Activated CD4-positive, alpha-beta T cell treated with anti-CD3 and anti-CD28 coated beads, Interleukin-2, Interleukin-6, amounts not matched to agents 100 ng/mL and 50 ng/mL, durations not matched to agents 16 hours and 8 hours (primary cell): ENCODE measurements at places on chromosomes 1 and 21.
A peak's percentile ranks its signal among the peaks of the same experiment; 100 is the strongest.

DNA sequence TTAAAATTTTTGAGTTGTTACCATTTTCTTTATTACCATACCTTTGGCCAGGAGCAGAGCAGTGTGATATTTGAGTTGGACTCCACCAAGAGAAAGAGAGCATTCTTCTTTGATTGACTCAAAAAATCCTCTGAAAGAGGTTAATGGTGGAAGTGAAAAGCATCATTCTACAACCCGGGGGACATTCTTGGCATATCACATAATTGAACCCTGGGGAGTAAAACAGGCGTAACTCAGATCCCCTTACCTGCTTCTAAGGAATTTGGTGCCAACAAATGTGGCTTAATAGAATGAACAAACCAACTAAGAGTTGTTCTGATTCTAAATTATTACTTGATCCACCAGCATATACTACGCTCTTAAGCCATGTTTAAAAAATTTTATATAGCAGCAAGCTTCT lies 351.1 kb upstream of the DEPDC1 start:
- DNase-seq: no peak

DNA sequence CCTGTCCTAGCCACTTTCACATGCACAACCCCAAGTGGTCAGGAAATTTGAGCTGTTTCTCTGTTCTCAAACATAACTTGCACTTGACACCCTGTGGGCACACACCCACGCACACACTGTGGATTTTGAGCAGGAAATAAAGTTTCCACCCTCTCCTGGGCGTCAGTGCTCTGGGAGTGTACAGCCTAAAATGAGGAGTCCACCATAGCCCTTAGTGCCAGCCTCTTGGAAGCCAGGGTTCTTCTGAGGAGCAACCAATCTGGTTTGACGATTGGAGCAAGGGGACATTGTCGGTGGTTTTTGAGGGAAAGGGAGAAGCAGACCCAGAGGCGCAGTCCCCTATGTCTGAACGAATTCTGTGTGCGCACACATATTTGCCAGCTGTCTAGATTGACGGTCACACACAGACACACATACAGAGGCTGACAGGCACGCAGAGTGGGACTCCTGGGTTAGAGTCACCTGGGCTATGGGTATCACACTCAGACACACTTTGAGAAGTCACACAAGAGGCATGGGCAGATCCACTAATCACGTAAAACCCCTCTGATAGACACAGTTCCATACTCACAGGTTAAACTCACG lies 2.7 kb downstream of the DMBX1 start:
- DNase-seq: no peak

DNA sequence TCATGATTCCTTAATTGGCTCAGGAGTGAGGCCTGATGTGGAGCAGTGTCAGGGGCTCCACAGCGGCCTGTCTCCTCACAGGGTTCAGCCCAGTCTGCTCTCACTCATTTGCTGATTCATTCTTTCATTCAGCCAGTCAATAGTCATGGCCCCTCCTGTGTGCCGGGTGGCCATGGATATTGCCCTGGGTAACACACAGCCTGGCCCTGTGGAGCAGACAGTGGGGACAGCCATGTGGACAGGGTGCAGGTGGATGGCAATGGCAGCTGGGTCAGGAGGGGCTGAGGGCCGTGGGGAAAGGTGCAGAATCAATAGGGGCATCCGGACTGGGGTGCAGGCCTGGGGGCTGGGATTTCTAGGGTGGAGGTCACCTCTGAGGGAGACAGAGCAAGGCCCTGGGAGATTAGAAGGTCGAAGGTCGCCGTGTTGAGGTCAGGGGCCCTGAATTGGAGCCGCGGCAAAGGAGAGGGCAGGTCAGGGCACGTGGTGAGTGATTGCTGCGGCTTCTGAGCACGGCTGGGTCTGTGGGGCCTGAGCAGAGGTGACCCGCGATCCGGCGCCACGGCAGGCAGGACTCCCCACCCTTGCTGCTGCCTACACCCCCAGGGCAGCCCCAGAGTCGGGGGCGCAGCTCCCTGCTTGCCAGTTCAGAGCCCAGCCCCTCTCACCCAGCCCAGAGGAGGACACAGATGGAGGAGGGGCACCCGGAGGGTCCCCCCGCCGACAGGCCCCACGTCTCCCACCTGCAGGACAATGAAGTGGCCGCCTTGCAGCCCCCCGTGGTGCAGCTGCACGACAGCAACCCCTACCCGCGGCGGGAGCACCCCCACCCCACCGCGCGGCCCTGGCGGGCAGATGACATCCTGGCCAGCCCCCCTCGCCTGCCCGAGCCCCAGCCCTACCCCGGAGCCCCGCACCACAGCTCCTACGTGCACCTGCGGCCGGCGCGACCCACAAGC lies 33.4 kb downstream of the SLC19A1 start:
- no peak for DNase-seq

DNA sequence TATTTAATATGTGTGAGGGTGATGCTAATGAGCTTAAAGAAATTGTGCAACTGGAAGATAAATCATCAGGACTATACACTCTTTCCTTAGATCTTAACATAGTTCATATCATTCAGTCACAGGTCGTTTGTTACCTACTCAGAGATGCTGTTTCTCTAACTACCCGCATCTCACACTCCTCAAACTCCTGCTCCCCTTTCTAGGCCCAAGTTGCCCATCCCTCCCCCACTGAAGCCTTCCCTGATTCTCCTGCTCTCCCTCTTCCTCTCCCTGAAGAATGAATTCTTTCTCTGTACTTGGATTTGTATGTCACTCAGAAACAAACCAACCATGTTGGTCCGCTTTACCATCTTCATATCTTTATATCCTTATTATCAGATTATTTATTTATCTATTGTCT lies 9.1 kb downstream of the SH3GLB1 start:
- no peak for DNase-seq

- peak; percentile 80 for DNase-seq
These were observed at the start of gene GLIS1 for GRCh38 chr1:53739109-53739681. TSS of gene GLIS1 (minus strand) at chr1:53739164. CDS start at chr1:53738064, 1,100 bp downstream.

DNA sequence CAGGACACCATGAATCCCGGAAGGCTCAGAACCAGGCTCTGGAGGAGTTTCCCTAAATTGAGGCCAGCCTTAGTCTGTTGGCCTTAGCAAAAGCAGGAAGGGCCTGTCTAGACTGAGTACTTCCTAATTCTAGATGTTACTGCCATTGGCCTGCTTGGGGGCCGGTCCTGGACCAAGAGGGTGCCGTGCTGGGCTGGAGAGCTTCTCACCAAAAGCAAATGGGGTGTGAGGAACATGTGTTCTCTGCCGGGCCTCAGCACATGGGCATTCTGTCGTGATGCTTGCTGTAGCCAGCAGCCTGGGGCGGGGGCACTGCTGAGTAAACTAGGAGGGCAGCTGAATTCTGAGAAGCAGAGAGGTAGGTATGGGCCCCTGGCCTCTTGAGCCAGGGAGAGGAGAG lies 35.7 kb upstream of the MAN1C1 start:
- no peak for DNase-seq

DNA sequence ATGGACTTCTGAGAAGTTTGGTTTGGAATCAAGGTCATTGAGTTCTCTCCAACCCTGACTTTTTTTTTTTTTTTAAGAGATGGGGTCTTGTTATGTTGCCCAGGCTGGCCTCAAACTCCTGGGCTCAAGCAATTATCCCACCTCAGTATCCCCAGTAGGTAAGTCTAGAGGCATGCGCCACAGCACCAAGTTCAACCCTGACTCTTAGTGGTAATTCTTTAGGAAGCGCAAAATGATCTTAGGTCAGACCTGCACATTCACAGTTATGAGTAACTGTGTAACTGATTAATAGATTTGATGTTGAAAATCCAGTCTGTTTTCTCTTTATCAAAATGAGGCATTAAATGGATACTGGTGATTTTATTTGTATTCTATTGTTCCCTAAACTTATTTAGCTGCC lies 95.9 kb downstream of the GREM2 start:
- DNase-seq: no peak

- DNase-seq: peak; percentile 72
These were observed at the start of gene HEYL for GRCh38 chr1:39639305-39640130. TSS of gene HEYL (minus strand) at chr1:39639643. CDS start at chr1:39639625, 18 bp downstream.

- no peak for DNase-seq
These were observed 16.6 kb upstream of the KLHDC7A start for GRCh38 chr1:18463984-18464664.

DNA sequence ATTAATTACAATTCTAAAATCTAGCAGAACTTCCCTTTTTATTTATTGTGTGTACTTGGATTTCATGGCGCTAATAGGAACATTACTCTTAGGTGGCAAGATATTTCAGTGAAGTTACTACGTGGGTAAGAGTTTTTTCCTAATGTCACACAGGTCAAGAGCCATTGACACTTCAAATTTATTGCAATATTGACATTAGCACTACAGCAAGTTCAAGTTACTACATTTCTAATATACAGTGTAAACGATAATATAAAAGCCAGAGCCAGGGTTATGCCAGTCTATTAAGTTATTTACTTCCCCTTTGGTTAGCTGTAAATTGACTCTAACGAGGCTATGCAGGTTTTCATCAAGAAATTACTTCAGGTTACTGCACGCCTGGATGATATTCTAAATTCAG lies 29.7 kb downstream of the CHODL start:
- DNase-seq: no peak

DNA sequence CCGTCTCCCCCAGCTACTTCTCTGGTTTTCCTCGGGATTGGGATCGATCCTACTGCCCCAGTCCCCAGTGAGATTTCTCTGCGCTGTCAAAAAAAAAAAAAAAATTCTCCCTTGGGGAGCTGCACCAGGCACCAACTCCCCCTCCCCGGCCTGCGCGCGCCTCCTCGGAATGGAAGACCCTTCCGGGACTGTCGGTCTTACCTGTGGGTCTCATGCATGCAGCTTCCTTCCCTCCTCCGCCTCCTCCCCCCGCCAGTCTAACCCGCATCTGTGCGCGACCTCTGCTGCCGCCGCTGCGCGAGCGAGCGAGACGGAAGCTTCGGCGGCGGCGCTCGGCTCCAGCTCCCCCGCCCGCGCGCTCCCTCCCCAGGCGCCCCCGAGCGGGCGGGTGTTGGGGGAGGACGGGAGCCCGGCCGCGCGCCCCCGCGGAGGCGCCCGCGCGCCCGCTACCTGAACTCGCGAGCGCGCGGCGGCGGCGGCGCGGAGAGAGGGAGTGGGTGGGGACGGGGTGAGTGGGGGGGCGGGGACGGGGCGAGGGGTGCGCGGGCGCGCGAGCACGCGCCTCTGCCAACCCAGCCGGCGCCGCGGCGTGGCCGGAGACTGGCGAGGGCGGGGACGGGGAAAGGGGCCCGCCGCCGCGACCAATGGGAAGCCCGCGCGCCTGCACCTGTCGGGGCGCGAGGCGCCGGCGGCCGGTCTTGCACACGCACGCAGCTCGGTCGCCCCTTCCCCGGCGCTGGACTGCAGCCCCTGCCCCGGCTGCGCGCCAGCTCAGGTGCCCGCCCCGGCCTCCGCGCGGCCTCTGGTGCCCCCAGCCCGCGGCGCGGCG lies at the start of gene SUSD4:
SUSD4 (minus strand) TSS at position 321 of the 829 bp plus-strand sequence. CDS start 751 bp downstream, outside the sequence.
- DNase-seq: peak; percentile 50

- no peak for DNase-seq
These were observed 20.0 kb upstream of the ANGPTL7 start for GRCh38 chr1:11169202-11169601.

- DNase-seq: no peak
These were observed 61.2 kb downstream of the TCP10L start for GRCh38 chr21:32523988-32524719.

DNA sequence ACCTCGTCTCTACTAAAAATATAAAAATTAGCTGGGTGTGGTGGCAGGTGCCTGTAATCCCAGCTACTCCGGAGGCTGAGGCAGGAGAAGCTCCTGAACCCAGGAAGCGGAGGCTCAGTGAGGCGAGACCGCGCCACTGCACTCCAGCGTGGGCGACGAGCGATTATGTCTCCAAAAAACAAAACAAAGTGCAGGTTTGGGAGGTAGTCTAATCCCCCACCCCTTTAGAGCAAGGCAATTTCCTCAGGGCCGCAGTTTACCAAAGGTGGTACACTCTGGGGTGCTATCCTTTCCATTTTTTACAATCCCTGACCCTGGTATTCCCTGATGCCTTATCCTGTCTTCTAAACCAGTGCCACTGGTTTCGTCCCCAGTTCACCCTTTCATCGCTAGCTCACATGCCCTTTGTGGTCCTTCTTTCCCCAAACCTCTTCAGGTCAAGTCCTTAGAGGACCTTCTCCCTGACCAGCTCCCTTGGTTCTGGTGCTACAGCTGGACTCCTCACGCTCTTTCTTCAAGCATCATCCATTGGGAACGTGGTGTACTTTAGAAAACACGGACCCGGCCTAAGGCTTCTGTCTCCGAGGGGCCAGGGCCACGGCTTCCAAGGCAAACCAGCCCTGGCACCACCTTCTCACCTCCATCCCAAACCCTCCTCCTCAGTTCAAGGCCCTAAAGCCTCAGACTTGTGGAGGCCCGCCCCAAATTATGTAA lies 873 bp downstream of the IFT25 start:
- no peak for DNase-seq

- no peak for DNase-seq
These were observed 5.1 kb upstream of the TTC34 start for GRCh38 chr1:2806591-2806990.

DNA sequence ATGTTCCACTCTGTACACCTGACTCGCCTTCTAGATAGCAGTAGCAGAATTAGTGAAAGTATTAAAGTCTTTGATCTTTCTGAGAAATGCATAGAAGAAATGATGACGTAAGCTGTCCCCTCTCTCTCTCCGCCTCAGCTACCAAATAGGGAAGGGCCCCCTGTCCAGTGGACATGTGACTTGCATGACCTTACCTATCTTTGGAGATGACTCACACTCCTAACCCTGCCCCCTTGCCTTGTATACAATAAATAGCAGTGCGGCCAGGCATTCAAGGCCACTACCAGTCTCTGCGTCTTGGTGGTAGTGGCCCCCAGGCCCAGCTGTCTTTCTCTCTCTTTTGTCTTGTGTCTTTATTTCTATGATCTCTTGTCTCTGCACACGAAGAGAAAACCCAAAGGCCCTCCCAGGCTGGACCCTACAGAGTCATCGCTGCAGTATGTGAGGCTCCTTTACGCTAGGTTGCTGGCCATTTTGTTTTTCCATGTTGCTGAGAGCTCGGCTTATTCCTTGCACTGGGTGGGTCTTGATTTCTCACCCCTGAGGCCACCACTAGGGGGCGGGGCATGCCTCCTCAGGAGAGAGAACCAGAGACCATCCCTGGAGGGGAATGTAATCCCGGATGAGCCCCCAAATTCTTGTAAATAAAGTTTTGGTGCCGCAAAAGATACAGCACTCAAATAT lies 16.0 kb upstream of the ZBTB8B start:
- peak; percentile 14 for DNase-seq

GRCh38 chr1:93699503-93700168 lies 18.0 kb upstream of the BCAR3 start:
- no peak for DNase-seq

- no peak for DNase-seq
These were observed 29.4 kb upstream of the BMP8A start for GRCh38 chr1:39462074-39462473.
